Astrocyte (in vitro differentiated cells and primary cell): ENCODE measurements at places on chromosomes 11 and 22. TPM values are rescaled to one million over a fixed set of nuclear protein-coding genes. Genes with fewer than 3 reads are reported as not detected.

Gene KRTAP5-11
- not detected in 2 replicates for total RNA-seq

Gene PKNOX2
- total RNA-seq, result 53.4 and 69.9 TPM in 2 replicates

Gene SYT7
- 3.7 and 3.8 TPM in 2 replicates for total RNA-seq

Gene FAT3
- total RNA-seq, result 37.0 and 41.0 TPM in 2 replicates

Gene YAP1
- total RNA-seq, result 122 and 129 TPM in 2 replicates

- DNase-seq, result peak; percentile 90
- H3K36me3 ChIP-seq, result no peaks in the 10 kb centered on the region
- peak overlapping the region; percentile 76 for H3K27ac ChIP-seq
- H3K4me1 ChIP-seq, result peaks cover 56% of the 10 kb centered on the region
Observed at GRCh38 chr11:12724301-12725054, 50.3 kb downstream of the TEAD1 start.

DNA sequence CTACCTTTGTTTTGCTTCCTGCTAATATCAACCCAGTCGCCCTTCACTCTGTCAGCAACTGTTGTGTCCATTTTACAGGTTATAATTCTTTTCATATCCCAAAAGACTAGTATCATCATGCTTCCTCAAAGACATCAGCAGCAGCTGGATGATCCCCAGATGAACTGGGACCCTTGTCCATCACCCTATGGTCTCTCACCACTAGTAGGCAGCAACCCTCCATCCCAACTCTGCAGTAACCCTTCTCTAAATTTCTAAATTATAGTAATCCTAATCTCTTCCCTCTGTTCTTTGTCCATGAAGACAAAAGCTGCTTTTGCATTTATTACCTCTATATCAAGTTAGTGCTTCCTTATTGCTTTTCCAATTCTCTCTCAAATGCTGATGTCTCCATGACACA lies 1025.8 kb downstream of the FAM181B start:
- no peak overlapping the region for H3K4me3 ChIP-seq
- no peak overlapping the region for H3K27ac ChIP-seq
- DNase-seq, result no peak
- no peaks in the 10 kb centered on the region for H3K4me1 ChIP-seq

DNA sequence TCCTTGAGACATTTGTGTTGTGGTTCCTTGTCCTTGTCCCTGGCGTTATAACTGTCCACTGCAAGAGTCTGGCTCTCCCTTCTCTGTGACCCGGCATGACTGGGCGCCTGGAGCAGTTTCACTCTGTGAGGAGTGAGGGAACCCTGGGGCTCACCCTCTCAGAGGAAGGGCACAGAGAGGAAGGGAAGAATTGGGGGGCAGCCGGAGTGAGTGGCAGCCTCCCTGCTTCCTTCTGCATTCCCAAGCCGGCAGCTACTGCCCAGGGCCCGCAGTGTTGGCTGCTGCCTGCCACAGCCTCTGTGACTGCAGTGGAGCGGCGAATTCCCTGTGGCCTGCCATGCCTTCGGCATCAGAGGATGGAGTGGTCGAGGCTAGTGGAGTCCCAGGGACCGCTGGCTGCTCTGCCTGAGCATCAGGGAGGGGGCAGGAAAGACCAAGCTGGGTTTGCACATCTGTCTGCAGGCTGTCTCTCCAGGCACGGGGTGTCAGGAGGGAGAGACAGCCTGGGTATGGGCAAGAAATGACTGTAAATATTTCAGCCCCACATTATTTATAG lies 23.0 kb downstream of the MYBPC3 start:
- H3K27ac ChIP-seq, result no peak overlapping the region
- no peak overlapping the region for H3K4me3 ChIP-seq
- H3K4me1 ChIP-seq, result no peaks in the 10 kb centered on the region
- no peak for DNase-seq
- no peaks in the 10 kb centered on the region for H3K27me3 ChIP-seq

GRCh38 chr11:117983163-117983475 lies 3.1 kb upstream of the IL10RA start:
- no peak for DNase-seq
- H3K36me3 ChIP-seq, result no peaks in the 10 kb centered on the region
- H3K27me3 ChIP-seq, result peaks cover 28% of the 10 kb centered on the region
- no peak overlapping the region for H3K4me3 ChIP-seq
- H3K27ac ChIP-seq, result no peak overlapping the region

GRCh38 chr11:128904303-128904655 lies 13.1 kb downstream of the KCNJ5 start:
- H3K4me3 ChIP-seq, result no peak overlapping the region
- no peak overlapping the region for H3K27ac ChIP-seq
- H3K36me3 ChIP-seq, result no peaks in the 10 kb centered on the region
- no peaks in the 10 kb centered on the region for H3K27me3 ChIP-seq

- peaks cover 55% of the 10 kb centered on the region for H3K4me1 ChIP-seq
- no peak for DNase-seq
- H3K4me3 ChIP-seq, result peak overlapping the region; percentile 64
- no peaks in the 10 kb centered on the region for H3K27me3 ChIP-seq
- peaks cover 15% of the 10 kb centered on the region for H3K36me3 ChIP-seq
Observed at GRCh38 chr11:843086-843734, 558 bp downstream of the TSPAN4 start.

GRCh38 chr11:71251151-71251721 lies 1.1 kb downstream of the SHANK2 start:
- peaks cover 12% of the 10 kb centered on the region for H3K4me1 ChIP-seq
- no peaks in the 10 kb centered on the region for H3K36me3 ChIP-seq
- no peak for DNase-seq
- H3K4me3 ChIP-seq, result no peak overlapping the region
- H3K27me3 ChIP-seq, result peaks cover 47% of the 10 kb centered on the region
- H3K27ac ChIP-seq, result no peak overlapping the region

- H3K4me1 ChIP-seq, result no peaks in the 10 kb centered on the region
- H3K36me3 ChIP-seq, result no peaks in the 10 kb centered on the region
- no peaks in the 10 kb centered on the region for H3K27me3 ChIP-seq
- H3K4me3 ChIP-seq, result no peak overlapping the region
Observed at GRCh38 chr11:134554861-134555260, 142.8 kb upstream of the B3GAT1 start.

GRCh38 chr22:35212009-35212408 lies 45.3 kb upstream of the HMGXB4 start:
- H3K27ac ChIP-seq, result no peak overlapping the region
- H3K4me3 ChIP-seq, result no peak overlapping the region
- peaks cover 4% of the 10 kb centered on the region for H3K27me3 ChIP-seq

DNA sequence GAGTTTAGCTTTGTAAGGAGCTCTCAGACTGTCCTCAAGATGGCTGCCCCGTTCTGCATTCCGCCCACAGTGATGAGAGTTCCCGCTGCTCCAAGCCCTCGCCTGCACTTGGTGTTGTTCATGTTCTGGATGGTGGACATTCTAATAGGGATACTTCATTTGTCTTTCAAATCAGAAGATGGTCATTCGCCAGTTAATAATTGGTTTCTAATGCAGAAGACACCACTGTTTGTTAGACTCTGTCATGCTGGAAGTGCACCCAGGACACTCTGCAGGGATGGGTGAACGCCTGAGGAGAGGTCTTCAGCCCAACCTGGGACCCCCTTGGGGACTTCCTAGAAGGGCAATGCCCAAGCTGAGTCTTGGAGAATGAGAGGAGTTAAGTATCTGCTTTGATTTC lies 836.4 kb downstream of the TBC1D22A start:
- no peaks in the 10 kb centered on the region for H3K36me3 ChIP-seq
- no peak overlapping the region for H3K27ac ChIP-seq
- no peak for DNase-seq
- H3K27me3 ChIP-seq, result no peaks in the 10 kb centered on the region
- H3K4me3 ChIP-seq, result no peak overlapping the region

- H3K4me3 ChIP-seq, result no peak overlapping the region
- H3K27ac ChIP-seq, result no peak overlapping the region
- DNase-seq, result no peak
- H3K4me1 ChIP-seq, result no peaks in the 10 kb centered on the region
- peaks cover 2% of the 10 kb centered on the region for H3K27me3 ChIP-seq
- no peaks in the 10 kb centered on the region for H3K36me3 ChIP-seq
Observed at GRCh38 chr11:70688142-70688541, 289.8 kb downstream of the CTTN start.
